ENCODE measurements at places on chromosomes 5 and 9.

DNA sequence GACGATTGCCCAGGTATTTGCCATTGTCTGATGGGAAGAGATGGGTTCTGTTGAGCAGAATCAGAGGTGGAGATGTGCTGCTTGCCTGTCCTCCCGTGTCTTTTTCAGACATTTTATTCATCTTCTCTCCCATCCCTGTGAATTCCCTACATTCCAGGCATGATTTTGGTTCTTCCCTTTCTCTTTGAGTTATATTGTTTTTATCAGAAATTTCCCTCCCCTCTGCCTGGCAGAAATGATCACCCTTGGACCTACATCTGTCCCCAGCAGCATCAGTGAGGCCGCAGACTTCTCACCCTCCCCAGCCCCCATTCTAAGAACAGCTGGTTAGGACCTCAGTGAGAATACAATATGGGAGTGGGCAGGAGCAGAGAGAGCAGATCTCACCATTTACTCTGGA lies 640.2 kb downstream of the CCDC171 start:
- DNase-seq: no peak

- no peak for DNase-seq
Measured at GRCh38 chr5:173679909-173680630, 63.6 kb upstream of the BOD1 start.

DNA sequence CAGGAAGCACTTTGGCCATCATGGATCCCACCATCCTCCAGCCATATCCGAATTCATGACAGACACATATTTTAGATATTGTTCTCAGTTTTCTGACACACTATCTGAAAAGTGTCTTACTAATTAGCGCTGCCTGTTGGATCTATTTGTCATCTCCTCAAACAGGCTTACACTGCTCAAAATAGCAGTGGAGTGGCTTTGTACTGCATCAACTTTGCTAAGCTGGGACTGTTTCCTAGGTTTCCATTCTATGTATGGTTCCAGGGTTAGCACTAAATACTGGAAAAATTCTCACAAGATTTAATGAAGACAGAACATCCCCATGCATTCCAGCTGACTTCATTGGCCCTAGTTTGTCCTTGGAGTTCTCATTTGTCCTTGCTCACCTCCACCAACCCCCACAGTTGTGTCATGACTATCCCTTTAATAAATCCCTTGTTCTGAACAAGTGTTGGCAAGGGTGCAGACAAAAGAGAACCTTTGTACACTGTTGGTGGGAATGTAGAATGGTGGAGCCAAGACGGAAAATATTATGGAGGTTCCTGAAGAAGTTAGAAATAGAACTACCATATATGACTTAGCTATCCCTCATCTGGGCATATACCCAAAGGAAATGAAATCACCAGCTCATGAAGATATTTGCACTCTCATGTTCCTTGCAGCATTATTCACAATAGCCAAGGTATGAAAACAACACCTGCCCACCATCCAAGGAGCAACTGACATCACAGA lies 136.5 kb upstream of the RAI14 start:
- no peak for DNase-seq

GRCh38 chr9:77680581-77680980 lies 32.5 kb upstream of the GNA14 start:
- DNase-seq: no peak

GRCh38 chr9:68493958-68494577 lies 46.6 kb downstream of the TMEM252 start:
- DNase-seq: no peak

- no peak for DNase-seq
Measured at GRCh38 chr9:110261632-110262031, 5.3 kb upstream of the TXN start.

- DNase-seq: peak; percentile 59
Measured at GRCh38 chr5:135072387-135073281, 38.6 kb upstream of the PITX1 start.

DNA sequence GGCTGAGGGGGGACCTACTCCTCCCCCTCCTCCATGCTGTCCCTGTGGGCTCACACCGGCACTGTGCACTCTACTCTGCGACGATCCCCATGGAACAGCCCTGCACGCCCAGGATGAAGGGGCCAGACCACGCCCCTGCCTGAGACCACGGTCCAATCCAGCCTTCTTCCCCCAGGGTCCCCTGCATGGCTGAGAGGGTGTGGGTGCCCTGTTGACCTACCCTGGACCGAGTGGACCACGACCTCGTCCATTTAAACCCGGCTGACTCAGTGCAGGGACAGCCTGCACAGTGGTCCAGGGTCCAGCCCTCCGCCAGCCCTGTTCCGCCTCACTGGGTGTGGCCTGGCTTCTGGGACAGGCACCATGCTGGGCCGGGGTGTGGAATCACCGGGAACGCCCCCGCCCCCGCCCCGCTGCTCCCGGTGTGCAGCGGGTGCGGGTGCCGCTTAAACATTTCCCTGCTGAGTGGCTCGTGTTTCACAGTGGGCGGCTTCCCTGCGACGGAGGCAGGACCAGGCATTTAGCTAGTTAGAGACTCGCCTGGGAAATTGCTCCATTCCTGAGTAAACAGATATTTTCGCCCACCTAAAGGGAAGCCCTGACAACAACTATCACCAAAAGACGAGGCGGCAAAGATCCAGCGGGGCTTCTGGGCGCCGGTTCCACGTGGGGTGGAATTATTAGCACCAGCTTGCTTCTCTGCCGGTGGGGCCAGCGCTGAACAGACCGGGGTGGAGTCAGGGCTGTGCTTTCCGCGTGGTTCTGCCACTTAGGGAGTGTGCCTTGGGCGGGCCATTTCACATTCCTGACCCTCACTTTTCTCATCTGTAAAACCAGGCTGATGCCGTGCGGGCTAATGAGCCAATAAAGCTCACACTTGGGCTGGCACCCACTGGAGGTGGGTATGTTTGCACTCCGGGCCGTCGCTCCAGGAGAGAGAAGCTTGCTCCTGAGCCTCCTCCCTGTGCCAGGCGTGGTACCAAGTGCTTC lies 22.6 kb downstream of the DBH start:
- no peak for DNase-seq
